ENCODE measurements at places on chromosomes 5 and 9.
A peak's percentile ranks its signal among the peaks of the same experiment; 100 is the strongest.

- DNase-seq: no peak
Measured at GRCh38 chr5:171575386-171575785, 155.9 kb downstream of the FGF18 start.

- peak; percentile 71 for DNase-seq
Measured at GRCh38 chr5:170278611-170279458, 18.7 kb downstream of the LCP2 start.

- no peak for DNase-seq
Measured at GRCh38 chr5:111926026-111926425, 169.0 kb upstream of the NREP start.

DNA sequence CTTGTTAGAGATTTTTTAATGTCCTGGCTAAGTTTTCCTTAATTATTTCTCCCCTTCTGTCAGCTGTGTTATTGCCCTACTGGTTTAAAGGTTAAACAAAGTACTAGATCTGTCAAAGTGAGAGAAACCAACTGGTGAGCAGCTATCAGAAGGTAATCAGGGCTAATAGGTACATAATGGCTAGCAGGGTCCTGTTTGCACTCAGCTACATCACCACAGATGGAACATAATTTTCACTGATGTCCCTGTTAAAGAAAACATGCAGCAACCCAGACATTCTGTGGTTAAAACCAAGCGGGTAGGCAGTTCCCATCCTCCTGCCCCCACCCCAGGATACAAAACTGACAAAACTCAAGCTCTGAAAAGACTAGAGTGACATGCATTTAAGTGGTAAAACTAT is 473.9 kb downstream of the NR2F1-AS1 start:
- DNase-seq: no peak

GRCh38 chr5:43039471-43040286 is 440 bp downstream of the ANXA2R start:
- no peak for DNase-seq

DNA sequence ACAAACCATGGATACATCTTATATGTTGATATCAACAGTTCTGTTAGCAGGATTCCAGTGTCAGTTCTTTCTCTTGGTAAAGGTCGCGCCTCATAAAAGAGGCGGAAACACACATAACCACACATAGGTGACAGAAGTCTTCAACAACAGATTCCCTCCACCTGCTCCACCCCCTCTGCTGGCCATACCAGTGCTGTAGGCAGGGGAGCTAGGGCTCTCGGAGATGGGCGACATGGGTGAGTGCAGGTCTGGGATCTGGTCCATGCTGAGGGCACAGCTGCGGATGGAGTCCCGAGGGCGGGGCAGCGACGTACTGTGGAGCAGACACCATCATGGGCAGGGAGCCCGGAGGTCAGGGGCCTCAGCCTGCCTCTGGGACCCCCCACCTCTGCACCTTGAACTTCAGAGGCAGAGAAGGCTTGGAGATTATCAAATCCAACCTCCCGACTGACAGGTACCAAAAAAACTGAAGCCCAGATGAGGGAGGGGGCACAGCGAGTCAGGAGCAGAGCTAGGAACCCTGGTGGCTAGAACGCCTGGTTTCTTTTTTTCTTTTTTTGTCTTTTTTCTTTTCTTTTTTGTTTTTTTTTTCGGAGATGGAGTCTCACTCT is 12.0 kb upstream of the TOR2A start:
- no peak for DNase-seq

Data from stimulated activated CD8-positive, alpha-beta memory T cell treated with anti-CD3 and anti-CD28 coated beads, Interleukin-15, amount 100 ng/mL, for 4 hours (primary cell).